NT2/D1 (cell line): ENCODE measurements at places on chromosomes 12 and 14.

- DNase-seq, result no peak
Observed at GRCh38 chr14:72057701-72058285, 125.6 kb downstream of the RGS6 start.

- no peak for DNase-seq
Observed at GRCh38 chr12:3746758-3747157, 6.2 kb downstream of the CRACR2A start.

GRCh38 chr12:3991798-3992580 lies 118.8 kb upstream of the PARP11 start:
- DNase-seq, result no peak

GRCh38 chr12:2112401-2112800 lies 59.6 kb downstream of the CACNA1C start:
- DNase-seq, result no peak

DNA sequence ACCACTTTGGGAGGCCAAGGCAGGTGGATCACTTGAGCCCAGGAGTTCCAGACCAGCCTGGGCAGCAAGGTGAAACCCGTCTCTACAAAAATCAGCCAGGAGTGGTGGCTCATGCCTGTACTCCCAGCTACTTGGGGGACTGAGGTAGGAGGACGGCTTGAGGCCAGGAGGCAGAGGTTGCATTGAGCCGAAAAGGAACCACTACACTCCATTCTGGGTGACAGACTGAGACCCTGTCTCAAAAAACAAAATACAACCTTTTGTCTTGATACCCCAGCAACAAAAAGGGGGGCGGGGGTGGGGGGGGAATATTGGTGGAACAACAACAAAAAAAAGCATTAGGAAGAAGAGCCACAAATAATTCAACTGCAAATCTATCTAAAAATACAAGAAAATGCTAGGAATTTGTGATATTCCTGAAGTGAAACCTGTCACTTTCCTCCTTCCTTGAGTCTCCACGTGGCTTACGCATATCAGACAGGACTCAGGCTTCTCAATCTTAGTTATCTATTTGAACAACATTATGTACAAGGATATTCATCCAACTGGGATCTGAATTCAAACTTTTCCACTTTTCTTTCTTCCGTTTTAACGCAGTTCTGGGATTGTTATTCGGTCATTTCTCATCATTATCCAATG lies 1.3 kb downstream of the R3HDM2 start:
- no peak for DNase-seq

DNA sequence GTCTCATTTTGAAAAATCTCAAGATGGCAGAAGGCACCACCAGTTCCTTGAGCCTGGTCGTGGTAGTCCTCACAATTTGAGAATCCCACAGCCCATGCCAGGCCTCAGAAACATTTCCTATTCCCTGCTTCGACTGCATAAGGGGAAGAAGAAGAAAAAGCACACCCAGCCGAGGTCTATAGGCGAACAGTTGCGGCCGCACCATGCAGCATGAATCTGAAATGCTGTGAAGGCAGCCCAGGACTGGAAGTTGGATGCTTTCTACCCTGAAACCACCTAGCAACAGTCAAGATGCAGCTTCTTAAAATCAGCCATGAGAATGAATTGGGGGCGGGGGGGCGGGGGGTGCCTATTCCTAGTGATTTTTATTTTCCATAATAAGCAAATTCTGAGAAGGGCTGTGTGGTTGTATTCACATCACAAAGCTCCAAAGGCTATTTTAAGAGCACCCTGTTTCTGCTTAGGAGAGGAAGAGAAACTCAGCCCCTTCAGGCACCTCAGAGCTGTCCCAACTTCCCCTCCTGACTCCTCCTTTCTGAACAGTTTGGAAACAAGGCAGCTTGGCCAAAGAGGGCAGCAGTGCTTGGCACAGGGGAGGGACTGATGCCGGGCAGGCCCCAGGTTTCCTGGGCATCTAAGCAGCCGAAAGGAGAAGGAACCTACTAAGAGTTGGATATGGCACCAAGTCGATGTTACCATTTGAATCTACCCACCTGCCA lies 172.5 kb upstream of the FOXN3 start:
- no peak for DNase-seq

GRCh38 chr14:71452539-71452938 lies 479.7 kb upstream of the RGS6 start:
- DNase-seq, result no peak

DNA sequence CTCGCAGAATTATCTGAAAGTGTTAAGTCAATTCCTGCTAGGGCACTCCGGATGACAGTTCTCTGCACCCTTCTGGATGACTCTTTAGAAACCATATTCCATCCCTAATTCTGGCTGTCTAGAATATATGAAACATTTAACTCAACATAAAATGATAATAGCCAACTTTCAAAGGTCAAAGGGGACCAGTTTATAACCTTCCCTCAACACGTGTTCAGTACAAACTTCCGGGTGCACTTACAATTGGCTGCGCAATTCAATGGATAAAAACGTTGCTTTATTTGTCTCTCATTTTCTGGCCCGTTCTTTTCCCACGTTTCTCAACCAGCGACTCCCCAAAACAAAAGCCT lies 1.3 kb downstream of the SBNO1 start:
- no peak for DNase-seq

DNA sequence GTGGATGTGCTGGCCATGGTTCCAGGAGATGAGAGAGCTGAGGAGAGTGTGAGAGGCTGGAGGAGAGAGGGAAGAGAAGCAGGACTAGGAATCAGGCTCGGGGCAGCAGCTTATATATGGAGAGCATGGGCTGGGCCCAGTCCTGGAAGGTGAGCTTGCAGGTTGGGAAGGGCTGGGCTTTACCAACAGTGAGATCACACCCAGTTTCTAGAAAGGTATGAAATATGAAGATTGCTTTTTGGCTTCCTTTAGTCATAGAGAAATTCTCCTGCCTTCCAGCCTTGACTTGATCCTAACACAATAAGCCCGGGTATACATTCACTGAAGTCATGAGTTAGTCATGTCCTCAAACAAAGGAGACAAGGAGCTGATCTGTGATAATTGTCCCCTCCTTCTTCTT lies at the start of gene KRT6A:
Gene KRT6A, minus strand, starts transcription at position 86 of the 400 bp plus-strand sequence. Its CDS starts 69 bp downstream, at position 17.
- DNase-seq, result no peak

DNA sequence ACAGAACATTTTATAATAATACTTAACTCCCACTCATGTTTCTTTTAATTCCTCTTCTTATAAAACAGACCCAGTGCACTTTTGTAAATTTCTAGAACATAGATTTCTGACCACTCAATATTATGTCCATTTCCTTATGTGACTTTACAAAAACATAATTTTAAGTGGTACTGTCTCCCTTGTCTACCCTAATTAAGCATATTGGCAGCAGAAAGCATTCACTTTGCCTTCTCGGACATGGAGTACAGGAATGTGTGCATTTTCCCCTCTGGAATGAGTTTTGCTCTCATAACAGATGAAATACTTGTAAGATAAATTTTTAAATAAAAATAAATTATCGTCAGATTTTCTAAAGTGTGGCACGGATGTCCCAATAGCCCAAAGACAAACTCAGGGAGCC lies 129.5 kb upstream of the MDM1 start:
- DNase-seq, result no peak

DNA sequence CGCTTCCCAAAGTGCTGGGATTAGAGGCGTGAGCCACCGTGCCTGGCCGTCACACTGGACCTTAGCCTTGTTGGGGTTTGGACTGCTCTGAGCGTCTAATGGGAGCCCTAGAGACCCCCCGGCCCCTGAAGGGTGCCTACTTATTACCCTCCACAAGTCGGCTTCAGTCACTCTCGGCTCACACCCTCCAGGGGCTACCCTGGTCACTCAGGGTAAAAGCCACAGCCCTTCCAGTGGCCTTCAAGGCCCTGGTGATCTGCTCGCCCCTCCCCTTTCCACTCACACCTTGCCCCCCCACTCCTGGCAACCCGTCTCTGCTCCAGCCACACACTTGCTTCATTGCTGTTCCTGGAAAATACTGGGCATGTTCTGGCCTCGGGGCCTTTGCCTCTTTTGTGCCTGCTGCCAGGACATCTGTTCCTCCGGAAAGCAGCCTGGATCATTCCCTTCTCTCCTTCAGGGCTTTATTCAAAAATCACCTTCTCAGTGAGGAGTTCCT lies 3.6 kb upstream of the MORN3 start:
- DNase-seq, result no peak

DNA sequence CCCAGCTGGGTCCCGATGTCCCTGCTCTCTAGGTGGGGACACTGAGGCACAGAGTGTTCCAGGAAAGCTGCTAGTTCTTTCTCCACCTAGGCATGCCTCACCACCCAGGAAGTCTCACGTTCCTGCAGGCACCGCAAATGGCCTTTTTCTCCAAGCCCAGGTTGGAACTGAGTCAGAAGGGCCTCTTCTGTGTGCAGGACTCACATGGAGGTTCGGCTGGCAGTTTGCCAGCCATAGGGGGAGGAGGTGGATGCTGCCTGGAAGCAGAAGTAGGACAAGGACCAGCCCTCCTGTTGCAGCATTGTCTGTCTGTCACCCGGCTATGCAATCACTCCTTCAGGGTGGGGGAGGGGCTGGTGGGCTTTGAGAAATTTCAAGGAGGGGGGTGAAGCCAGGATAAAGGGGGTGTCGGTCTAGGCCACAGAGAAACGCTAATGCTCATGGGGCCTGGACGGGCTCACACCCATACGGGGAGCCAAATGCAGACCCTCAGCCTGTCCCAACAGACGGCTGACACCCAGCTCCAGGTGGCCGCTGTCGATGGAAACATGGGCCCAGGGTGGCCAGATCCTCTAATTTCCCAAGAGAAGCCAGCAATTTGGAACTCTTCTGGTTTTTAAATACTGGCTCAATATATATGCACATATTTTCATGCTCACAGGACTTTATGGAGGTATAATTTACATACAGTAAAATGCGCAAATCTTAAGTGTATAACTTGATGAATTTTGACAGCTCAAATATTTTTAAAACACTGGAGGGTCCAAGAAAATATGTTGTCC lies 120.5 kb downstream of the PHETA1 start:
- DNase-seq, result no peak

GRCh38 chr14:37230551-37231194 lies 32.9 kb downstream of the MIPOL1 start:
- no peak for DNase-seq

GRCh38 chr12:1794440-1795090 lies 25.8 kb upstream of the LRTM2 start:
- DNase-seq, result no peak

GRCh38 chr12:110836291-110836690 lies 10.5 kb upstream of the CCDC63 start:
- DNase-seq, result no peak

DNA sequence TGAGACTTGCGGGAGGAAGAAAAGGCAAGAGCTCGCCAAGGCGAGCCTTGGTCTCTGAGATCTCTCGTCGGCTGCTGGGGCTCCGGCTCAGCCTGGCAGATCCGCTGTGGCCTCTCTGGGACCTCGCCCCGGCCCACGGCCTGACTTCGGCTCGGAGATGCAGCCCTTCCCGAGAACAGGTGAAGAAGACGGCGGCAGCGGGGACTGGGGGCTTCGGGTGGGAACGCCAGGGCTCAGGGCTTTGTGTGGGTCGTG lies 6.0 kb upstream of the HOXC9 start:
- DNase-seq, result no peak

GRCh38 chr14:37985826-37986470 lies 221.8 kb upstream of the SSTR1 start:
- DNase-seq, result peak; percentile 28
